NCI-H146 (cell line): ENCODE measurements at places on chromosomes 6 and 20.

GRCh38 chr20:61791995-61792394, 273.7 kb downstream of the TAF4 start:
- no peak for DNase-seq

GRCh38 chr6:169568314-169569087, 133.3 kb downstream of the WDR27 start:
- DNase-seq = no peak

DNA sequence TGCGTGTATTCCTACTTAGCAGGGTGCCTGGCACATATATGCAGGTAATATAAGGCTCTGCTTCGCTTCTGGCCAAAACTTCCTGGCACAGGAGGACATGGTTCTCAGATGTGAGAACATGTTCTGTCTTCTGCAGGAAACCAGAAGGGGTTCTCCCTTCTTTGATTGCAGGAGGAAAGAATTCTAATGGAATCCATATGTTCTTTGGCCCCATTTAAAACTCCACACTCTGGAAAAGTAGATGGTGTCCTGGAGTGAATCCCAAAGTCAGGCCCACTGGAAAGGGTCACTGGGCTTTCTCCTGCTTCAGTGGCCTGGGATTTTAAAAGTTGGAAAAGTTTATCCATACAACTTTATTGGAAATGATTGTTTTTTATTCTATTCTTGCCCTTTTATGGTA, 16.4 kb upstream of the CYP24A1 start:
- no peak for DNase-seq

DNA sequence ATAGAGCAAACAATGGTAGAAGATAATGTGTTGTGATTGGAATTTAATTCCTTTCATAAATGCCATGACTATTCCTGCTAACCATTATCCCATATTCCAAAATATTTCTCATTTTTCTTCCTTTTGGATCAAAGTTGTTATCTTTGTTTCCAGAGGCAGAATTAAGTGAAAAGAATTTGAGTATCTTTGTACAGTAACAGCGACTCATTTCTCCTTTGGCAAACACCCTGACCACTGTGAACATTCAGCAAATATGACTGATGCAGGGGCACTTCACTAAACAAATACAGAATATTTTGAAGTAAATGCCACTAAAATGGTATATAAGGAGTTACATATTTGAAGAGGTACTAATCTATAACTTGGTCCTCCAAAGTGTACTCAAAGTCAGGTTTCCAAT, 105.0 kb upstream of the LAMP5 start:
- no peak for DNase-seq

DNA sequence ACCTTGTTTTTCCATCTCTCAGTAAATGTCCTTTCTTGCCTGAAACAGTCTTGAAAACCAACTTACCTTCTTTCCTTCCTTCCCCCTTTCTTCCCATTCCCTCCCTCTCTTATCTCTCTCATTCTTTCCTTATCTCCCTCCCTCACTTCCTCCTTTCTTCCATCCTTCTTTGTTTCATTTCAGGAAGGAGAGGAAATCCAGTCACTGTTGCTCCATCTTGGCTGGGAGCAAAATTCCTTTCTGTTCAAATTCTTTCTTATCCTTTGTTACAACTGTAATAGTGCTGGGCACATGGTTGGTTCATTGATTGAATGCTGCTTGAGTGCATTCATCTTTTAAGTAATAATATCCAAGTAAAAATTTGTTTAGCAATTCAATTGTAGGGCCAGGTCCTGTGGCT, 17.4 kb upstream of the TCP11 start:
- no peak for DNase-seq

DNA sequence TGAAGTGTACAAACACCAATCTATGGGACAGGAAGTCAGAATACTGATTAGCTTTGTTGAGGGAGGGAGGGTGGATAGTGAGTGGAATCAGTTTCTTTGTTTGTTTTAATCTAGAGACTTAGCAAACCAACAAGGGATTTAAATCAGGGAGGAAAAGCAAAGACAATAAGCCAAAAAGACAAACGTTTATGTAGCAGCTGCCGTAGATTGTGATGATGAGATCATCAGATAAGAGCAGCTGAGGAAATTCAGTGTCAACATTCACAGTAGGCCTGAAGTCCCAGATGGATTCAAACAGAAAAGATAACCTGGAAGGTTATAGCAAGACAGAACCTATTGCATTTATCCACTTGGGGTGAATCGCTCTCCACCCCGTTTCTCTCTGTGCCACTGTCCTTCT, 104.9 kb upstream of the SYNDIG1 start:
- no peak for DNase-seq

- DNase-seq = no peak
These were observed 161.1 kb downstream of the ERMARD start for GRCh38 chr6:169912266-169913095.

DNA sequence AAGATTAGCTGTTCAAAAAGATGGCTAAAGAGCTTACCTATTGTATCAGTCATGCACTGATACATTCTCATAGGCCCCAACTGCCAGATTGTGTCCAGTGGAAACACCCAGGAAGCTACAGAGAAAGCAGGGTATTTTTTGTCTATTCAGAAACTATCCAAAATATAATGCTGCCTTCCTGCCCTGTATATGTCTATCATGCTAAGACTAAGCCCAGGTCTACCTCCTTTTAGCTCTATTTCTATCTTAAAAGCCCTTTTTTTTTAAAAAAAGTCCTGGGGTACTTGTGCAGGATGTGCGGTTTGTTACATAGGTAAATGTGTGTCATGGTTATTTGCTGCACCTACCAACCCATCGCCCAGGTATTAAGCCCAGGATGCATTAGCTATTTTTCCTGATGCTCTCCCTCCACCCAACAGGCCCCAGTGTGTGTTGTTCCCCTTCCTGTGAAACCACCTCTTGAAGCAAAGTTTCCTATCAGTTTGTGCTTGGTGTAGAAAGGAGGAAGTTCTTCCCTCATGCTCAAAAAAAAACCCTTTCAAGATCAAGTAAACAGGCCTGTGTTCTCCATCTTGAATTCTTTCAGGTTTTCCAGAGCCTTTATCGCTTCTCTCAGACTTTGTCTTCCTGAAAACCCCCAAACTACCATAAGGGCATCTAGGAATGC, 514 bp downstream of the DEFB129 start:
- no peak for DNase-seq

GRCh38 chr6:133241901-133242636, 912 bp downstream of the EYA4 start:
- peak; percentile 63 for DNase-seq

GRCh38 chr6:143038833-143039232, 21.9 kb upstream of the AIG1 start:
- DNase-seq = no peak

DNA sequence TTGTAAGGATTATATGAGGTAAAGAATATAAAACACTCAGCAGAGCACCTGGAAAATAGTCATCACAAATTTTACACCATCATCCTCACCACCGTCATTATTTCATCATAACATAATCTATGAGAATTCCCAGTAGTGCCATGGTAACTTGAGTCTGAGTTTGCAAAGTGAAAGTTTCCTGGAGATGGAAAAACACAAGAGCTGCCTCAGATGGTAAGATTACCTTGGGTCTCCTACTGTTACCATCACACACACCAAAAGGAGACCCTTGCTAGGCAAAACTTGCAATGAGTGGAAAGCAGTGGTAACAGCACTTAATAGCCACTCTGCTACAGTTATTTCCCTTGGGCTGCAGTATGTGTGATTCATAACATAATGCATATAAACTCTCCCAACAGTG, 589.8 kb downstream of the RNF144B start:
- no peak for DNase-seq

- no peak for DNase-seq
These were observed 22.3 kb upstream of the SAYSD1 start for GRCh38 chr6:39137245-39137644.

GRCh38 chr6:15614277-15614676, 48.6 kb downstream of the DTNBP1 start:
- DNase-seq = no peak

DNA sequence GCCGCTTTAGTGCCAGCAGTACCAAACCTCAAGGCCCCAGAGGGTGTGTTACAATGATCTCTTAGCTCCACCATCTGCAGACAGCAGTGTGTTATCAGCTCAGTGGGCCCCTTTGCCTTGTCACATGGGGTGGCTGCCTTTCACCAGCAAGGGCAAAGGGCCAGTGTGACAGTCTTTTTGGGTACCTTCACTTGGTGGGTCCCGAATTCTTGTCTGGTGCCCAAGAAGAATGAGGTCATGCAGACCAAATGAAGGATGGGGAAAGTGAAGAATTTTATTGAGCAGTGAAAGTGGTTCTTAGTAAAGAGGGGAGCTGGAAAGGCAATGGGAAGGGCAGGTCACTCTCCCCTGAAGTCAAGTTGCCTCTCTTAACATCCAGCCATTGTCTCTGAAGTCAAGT, 2.9 kb upstream of the SMIM28 start:
- no peak for DNase-seq

DNA sequence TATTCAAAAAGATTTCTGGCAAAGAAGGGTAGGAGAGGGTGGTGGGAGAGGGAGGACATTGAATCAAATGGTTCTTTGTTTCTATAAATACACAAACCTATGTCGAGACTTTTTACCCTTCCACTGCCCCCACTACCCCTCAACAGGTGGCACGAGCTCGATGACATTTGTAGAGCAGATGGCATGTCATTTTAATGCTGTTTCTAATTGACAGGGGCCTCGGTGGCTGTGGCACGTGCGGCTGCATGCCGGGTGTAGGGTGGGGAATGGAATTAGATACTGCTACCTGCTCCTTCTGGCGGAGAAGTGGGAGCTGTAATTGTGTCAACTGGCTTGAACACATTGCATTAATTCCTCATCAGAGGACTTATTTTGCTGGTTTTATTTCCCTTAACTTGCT, 29.1 kb upstream of the SASH1 start:
- DNase-seq = no peak

DNA sequence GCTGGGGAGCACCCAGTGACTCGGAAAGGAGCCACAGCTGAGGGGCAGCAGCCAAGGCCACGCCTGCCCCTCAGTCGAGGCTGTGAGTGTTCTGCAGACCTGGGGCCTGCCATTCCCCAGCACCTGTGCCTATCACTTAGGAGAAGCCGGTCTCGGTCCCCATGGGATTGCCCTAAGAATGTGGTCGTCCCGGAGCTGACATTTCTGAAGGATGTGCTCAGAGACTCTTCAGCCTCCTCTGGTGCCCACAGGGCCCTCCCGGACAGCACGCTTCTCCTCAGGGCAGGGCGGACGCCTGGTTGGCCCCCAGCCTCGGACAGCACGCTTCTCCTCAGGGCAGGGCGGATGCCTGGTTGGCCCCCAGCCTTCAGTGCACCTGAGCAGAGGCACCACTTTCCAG, 223.9 kb downstream of the ERMARD start:
- DNase-seq = no peak

GRCh38 chr20:37353285-37353849, 7.4 kb downstream of the SRC start:
- no peak for DNase-seq

GRCh38 chr6:150128425-150128824, 14.4 kb upstream of the PPP1R14C start:
- DNase-seq = no peak

DNA sequence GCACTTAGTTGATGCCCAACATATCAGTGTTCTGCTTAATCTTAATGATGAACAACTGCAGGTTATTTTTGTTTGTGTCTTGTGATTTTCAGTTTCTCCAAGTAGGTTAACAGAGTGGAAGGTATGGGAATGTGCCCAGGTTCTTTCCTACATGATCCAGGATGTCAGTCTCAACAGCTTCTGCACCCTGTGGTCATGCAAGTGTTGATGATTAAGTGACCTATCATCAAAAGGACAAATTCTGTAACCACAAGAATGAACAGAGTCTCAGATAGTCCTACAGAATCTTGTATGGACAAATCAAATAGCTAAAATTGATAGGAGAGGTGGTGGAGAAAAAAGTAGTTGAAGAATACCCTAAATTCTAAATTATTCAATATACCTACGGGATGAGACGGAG, 26.1 kb downstream of the MAN1A1 start:
- DNase-seq = no peak

DNA sequence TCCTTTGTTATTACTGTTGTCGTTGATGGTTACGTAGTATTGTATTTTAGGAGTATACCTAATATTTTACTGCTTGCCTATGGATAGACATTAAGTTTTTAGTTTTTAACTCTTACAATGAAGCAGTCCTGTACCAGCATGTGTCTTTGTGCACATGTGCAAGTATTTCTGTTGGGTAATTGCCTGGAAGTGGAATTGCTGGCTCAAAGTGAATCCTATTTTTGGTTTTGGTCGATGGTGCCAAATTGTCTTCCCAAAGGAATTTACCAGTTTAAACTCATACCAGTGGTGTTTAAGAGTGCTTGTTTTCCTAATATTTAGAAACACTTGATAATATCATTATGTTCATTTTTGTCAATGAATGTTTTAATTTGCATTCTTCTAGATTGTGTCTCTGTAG, 75.5 kb downstream of the ANKS1A start:
- DNase-seq = no peak

- no peak for DNase-seq
These were observed 175.8 kb upstream of the GGTLC1 start for GRCh38 chr20:24164360-24164759.

DNA sequence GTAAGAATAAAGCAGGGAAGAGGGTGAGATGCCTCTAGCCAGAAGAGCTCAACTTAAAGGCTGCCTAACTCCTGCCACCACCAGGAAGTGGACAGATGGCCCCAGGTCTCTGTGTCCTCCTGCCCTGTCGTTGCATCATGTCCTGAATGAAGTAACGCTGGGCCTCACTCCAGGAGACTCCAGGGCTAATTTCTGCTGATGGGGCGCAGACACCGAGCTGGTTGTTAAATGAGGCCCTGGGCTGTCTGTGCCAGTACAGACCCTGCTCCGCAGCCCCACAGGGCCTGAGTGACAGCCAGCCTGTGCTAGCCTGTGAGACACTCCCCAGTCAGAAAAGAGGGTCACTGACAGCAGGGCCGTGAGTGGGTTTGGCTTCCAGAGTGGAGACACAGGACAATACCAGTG, 6.5 kb downstream of the IP6K3 start:
- no peak for DNase-seq

DNA sequence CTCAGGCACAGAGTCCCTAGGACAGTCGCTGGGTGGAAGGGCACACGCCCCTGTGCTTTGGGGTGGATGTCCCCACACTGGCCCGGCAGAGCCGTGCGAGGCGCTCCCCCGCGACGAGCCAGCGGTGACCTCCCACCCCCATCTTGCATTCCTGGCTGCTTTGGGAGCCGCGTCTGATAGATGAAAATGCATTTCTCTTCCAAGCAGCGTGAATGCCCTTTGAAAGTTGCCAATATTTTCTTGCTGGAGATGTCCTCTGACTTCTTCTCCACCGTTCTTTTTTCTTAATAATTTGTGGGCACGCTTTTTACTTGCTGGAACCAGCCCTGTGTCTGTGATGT, 29.9 kb downstream of the COL20A1 start:
- no peak for DNase-seq
